ENCODE measurements at places on chromosomes 1 and 21.
A peak's percentile ranks its signal among the peaks of the same experiment; 100 is the strongest.

- DNase-seq, result no peak
Measured at GRCh38 chr21:42459082-42459460, 37.0 kb downstream of the RSPH1 start.

DNA sequence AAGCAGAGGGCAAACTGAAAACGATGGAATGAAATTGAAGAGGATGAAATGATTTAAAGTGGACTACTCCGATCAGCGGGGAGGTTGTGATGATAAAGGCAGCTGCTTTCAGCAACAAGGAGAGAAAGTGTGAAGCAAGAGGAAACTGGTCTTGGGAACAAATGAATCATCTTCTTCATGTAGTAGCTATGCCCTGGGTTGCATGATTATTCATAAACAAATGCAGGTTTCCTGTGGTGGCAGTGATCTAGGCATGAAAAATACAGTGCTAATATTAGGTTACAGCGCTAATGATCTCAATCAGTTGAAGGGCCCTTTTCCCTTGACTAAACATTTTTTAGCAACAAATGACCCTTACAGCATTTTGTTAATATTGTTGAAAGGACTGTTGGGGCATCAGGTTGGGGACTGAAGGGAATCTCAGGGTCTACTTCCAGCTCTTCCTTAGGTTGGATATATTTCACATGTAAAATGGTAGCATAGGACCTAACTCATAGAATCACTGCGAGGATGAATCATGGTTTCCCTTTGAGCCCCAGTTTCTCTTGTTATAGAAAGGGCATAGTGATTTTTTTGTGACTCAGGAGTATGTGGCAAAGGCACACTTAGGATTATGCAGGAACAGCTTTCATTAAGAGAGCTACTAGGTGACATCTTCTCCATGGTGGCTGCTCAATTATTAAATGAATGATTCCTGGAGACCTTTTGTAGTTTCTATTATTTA lies 1.9 kb upstream of the ZFYVE9 start:
- peak; percentile 78 for DNase-seq

DNA sequence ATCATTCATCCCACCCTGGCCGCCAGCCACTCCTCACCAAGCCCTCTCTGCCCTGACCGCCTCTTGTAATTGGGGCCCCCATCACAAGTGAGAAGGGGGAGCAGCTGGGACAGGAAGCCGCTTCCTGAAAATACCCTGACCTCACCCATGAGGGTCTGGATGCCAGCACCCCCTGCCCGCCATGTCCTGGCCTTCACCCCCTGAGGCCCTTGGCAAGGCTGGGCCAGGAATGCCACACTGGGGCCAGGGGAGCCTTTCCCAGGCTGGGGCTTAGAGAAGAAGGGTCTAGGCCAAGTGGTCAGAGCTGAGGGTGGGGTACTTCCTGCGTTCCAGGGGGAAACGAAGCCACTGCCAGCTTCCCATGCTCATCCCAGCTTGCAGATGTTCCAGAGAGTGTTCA lies 60.5 kb downstream of the TAS1R2 start:
- no peak for DNase-seq

DNA sequence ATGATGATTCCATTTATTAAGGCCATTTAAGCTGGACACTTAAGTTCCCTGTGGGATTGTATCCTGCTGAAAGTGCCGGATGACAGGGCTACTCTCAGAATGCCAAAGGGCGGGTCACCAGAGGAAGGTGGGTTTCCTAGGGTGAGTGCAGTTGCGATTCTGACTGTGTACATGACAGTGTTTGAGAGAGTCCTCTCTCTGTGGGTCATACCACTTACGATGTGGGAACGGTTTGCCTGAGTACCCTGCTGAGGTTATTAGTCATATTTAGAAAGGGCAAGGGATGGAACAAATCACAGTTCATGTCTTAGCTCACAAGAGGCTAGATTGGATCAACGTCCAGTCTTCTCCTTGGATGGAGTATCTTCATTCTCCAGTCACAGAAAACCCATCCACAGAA lies 461.9 kb downstream of the CAMTA1 start:
- no peak for DNase-seq

- DNase-seq, result peak; percentile 3
Measured at GRCh38 chr1:178964469-178965330, 61.0 kb upstream of the FAM20B start.

GRCh38 chr21:35521852-35522505 lies 472.9 kb upstream of the RUNX1 start:
- DNase-seq, result no peak

DNA sequence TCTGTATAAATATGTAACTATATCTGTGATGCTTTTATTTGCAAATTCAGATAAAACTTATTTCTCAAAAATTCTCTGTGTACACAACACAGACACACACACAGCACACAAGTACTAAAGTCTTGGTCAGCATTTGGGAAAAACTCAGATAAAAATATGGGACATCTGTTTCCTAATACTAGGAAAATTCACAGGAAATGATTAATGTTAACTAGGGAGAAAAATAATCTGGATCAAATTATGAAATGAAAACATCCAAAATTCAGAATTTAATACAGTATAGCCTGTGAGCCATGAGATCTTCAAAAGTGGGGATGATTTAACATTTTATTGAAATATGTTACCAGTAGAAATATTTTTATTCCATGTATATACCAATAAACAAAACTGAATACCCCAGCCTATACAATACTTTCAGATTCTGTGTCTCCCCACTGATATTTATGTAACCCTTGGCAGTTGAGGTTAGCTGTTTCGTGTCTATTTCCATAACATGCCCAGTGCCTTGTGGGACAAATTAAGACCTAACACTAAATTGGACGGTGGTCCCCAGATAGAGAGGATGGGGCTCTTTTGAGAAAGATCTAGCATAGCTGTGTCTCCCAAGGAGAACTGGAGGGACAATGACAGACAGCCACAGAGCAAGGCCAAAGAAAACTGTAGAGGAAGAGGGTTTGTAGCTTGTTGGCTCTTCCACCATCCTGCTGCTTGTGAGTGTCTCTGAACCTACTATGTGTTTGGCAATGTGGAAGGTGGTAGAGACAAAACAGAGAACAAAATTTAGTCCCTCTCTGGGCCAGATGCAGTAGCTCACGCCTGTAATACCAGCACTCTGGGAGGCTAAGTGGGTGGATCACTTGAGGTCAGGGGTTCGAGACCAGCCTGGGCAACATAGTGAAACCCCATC lies 47.2 kb downstream of the GNG12 start:
- DNase-seq, result no peak

DNA sequence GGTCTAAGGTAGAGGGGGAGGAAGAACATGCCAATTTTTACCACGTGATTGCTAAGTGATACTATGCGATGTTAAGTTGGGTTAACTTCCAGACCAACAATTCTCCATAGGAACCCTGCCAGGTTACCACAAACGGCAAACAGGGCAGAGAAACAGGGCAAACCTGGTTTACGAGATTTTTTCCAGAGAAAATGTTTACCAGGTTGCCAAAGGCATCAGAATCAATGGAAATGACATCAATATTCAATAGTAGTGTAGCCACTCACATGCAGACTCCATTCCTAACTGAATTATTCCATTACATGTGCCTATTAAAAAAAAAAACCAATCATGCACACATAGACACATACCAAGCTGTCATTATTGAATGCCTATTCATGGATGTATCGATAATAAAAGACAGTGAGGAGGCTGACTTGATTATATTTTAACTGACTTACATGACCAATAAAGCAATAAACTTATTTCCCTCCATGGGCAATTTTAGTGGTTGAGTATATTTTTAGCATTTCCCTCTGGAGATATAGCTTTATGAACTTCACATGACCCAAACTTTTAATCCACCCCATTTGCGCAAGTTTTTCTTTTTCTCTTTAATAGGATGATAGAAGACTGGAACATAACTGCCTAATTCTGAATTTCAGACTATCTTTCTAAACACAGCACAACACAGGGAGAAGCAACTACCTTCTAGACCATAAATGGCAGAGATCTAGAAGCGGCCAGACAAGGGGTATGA lies 40.5 kb upstream of the KCNE1 start:
- DNase-seq, result no peak

DNA sequence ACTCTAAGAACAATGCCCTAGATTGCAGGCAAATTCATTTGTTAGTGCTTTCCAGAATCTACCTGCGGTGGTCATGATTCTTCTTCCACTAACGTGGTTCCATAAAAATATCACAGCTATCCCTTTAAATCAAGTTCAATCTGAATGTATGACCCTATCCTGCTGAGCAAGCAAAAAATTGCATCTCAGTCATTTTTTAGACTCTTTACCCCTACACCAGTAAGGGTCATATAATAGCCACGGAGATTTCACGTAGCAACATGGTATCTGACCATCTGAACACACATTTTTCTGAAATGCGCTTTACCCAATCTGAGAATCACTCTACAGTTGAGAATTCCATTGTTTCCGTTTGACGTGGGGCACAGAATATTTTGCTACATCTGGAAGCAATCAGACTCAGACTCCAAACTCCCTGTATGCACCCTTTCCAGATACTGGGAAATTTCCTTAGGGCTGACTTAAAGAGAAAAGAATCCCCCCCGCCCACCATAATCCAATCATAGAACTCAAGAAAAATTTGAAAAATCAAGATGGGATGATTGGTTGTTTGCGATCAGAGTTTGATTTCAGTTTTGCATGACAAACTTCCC lies 699.2 kb upstream of the ZP4 start:
- DNase-seq, result no peak

DNA sequence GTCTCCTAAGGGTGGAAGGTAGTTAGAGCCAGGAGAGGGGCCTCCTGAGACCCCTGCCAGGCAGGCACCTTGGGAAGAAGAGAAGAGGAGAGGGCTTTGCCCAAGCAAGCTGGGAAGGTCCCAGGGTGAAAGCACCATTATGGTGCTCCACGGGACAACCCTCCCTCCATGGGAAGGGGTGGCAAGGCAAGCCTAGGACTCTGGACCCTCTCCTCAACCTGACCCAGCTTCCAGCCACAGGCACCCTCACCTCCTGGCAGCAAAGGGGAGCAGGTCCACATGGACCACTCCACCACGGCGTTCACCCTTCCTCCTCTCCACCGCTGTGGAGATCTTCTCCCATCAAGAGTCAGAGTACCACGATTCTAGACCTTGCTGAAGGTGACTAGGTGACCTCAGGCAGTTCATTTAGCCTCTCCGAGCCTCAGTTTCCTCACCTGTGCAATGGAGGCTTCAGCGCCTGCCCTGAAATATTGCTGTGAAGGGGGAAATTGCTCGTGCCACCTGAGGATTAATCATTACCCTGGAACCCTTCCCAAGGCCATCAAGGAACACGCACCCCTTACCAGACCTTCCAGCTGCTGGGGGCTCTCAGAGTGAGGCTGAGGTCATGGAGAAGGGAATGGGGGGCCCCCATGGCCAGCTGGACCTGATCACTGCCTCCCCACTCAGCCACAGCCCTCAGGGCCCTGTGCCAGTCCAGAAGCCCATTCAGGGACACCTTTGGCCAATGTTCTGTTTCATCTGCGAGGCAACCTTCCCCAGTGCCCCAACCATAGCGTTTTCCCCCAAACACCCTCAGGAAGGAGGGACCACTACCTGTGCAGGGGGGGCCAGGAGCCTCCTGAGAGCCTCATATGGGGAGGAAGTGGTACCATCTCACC lies 1.6 kb downstream of the RAP1GAP start:
- DNase-seq, result no peak

- DNase-seq, result no peak
Measured at GRCh38 chr1:4010814-4011605, 110.9 kb upstream of the C1orf174 start.

DNA sequence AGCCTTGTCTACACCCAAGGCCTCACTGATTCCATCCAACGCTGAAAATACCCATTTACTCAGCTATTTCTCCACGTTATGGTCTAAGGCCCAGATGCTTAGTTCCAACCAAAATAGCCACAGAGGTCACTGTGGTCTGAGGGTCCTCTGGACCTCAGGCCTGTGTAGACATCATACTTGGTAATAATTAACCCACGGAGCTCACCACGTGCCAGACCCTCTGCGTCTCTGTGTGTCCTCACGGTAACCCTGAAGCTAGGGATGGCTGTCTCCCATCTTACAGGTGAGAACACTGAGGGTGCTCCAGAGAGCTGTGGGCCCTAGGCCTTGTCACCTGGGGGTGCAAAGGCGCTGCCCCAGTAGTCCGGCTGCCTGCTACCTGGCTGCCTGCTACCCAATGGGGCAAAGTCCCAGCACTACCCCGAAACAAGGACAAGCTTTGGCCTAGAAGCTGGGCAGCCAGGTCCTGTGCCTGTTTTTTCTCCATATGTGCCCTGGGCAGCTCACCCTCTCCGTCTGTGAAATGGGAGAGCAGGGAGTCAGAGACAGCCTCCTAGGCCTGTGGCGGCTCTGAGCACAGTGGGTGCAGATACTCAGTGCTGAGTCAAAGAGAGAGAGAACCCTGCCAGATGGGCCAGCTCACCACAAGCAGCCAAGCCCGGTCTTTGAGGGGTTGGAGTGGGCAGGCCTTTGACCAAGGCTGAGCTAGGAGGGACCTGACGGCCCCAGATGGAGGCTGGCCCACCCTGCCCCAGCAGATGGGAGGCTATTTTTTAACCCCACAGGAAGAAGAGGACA lies 17.0 kb upstream of the RUNX3 start:
- DNase-seq, result peak; percentile 89

DNA sequence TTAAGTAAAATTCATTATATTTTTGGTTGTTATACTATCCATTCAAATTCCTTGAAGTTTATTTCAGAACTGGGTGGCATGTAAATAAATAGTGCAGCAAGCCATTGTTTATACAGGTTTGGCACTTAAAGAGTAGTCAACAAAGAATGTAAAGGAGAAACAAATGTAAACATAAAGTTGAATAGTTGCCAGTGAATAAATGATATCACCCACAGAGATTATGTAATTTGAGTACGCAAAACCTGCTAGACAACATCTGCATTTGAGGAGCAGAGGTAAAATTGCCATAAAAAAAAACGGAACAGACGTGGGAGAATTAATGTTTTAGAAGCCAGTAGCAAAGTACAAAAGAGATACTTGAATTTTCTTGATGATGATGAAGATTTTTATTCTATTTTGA lies 111.6 kb downstream of the ADGRL2 start:
- DNase-seq, result no peak

- DNase-seq, result peak; percentile 48
Measured at GRCh38 chr21:35529171-35529863, 480.2 kb upstream of the RUNX1 start.

- DNase-seq, result no peak
Measured at GRCh38 chr1:209150114-209150513, 433.4 kb upstream of the CAMK1G start.

GRCh38 chr1:26790551-26790953 lies 2.8 kb downstream of the PIGV start:
- peak; percentile 75 for DNase-seq

- DNase-seq, result no peak
Measured at GRCh38 chr1:233079574-233079973, 129.2 kb downstream of the NTPCR start.

DNA sequence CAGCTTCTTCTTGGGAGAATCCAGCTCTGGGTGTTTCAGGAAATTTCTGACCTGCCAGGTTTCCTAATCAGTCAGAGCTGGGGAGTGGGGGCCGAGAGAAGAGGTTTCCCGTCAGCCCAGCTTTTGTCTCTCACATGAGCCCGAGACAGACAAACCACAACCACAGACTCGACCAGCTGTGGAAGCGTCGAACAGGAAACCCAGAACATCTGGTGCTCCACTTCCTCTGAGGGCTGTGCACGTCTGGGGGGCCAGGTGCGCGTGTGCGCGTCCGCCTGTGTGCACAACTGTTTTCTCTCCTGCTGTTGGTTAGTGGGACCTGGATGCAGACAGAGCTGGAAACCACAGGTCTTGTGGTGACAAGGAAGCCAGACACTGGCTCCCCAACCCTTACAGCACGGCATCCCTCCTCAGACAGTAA lies 113.0 kb upstream of the SLC25A33 start:
- DNase-seq, result peak; percentile 82

- no peak for DNase-seq
Measured at GRCh38 chr21:42195378-42196031, 23.4 kb upstream of the ABCG1 start.

Measured in GM13977 (cell line).